NCI-H1694 (cell line): ENCODE measurements at places on chromosomes 3 and 15.

DNA sequence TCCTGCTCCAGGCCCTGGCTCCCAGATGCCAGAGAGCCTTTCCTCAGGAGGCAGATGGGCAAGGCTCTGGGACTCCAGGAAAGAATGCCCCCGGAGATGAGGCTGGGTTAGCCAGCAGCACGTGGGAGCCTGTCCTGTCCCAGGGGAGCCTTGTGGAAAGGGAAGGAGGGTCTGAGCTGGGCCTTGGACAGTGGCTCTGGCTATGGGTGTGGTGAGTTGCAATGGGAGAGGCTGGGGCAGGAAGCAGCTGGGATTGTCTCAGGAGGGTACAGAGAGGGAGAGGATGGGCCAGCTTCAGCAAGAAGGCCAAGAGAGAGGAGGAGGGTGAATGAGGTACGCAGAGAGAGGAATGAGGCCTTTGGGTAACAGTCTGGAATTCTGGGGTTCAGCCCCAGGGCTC is 17.4 kb upstream of the CACNA2D2 start:
- DNase-seq = no peak

GRCh38 chr15:98980899-98981228 is 26.7 kb downstream of the PGPEP1L start:
- DNase-seq = no peak

- DNase-seq = no peak
Observed at GRCh38 chr15:79680720-79681119, 216.1 kb downstream of the MTHFS start.

- no peak for DNase-seq
Observed at GRCh38 chr3:78349571-78349970, 1309.7 kb downstream of the ROBO2 start.

- no peak for DNase-seq
Observed at GRCh38 chr3:48687220-48687678, 1.5 kb upstream of the NCKIPSD start.

DNA sequence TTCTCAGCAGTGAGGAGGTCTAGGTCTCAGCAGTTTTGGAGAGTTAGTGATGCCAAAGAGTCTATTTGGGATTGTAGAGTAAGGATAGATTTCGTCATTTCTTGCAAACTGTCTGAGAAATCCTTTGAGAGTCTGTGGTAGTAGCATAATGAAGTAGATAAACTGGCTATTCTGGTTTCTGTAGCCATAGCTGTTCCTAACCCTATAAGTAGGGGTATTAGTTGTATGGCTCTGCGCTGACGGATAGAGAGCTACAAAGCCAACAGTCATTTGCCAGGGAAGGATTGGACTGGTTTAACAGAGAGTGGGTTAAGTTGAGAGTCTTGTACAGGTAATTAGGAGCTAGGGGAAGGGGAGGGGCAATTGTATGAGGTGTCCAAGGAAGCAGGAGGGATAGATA is 50.6 kb downstream of the KLHDC8B start:
- DNase-seq = no peak

- DNase-seq = no peak
Observed at GRCh38 chr15:65254356-65254755, 32.3 kb downstream of the PARP16 start.

- DNase-seq = peak; percentile 2
Observed at GRCh38 chr3:135240426-135240825, 445.4 kb downstream of the EPHB1 start.

DNA sequence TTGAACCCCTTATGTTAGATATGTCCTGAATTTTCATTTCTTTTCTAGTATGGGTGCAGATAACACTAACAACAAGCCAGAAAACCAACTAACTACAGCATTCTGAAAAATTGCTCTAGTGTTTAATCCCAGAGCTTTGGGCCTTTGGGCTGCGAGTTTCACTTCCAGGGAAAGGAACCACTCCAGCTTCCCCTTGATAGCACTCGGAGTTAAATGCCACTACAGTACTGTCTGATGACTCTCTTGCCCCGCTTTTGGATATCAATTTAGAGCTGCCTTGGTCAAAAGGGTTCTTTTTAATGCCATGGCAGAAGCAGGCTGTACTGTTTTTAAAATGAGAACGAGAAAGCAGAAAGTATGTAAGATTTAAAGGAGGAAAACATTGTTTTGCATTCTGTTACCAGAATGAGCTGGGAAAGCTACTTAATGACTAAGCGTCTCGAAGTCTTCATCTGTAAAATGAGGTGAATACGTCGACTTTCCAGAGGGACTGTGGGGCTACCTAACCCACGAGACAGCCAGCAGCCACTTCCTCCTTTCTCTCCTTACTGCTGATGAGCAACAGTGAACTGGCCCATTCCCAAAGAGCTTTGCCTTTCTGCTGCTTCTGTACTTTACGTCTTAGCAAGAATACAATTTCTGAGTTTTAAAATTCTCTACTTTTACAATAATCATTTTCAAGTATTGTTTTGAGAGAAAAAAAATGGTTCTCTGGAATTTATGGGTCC is 299.3 kb upstream of the LYSMD4 start:
- no peak for DNase-seq
